ENCODE measurements at places on chromosomes 7 and 10. TPM values are rescaled to one million over a fixed set of nuclear protein-coding genes. Genes with fewer than 3 reads are reported as not detected.

DNA sequence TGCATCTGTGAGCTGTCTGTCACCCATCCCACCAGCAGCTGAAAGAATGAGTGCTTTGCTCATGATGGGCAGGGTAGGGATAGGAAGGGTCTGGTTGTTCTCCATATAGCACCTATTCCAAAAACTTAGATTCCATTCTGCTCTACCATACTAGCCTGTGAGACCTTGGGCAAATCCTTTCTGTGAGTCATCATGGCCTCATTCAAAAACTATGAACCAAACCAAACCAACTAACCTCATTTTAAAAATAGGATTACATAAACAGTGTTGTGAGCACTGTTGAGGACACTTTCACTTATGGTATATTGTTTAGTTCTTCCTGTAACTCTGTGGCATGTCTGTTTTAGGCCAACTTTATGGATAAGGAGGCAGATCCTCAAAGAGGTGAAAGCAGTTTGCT lies 30.9 kb upstream of the STEAP4 start:
- no peak for DNase-seq

The ARPC1B gene
- 110 TPM for total RNA-seq

DNA sequence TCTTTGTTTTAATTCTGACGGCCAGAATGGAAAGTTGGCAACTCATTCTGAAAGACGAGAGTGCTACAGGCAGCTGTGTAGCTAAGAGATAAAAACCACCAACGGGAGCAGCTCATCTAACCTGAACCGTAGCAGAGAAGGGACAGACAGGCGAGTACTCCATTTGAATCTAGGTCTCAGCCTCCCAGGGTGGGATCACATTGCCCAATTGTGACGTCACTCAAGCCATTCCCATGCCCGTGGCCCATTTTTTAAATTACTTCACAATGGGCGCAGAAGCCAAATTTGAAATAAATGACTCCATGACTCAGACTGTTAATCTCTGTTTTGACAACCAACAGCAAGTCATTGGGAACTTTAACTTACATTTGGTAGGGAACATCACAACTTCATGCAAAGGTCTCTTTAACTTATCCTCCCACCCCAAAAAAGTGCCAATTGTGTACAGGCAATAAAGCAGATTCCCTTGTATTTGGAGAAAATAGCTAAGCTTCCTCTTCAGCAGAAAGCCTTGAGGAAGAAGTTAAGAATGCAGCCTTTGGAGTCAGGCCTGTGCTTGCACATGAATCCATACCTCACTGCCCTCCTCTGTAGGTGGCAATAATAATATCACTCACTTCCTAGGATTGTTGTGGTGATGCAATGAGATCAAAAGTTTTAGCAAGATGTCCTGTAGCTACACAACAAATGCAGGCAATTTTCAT lies 93.2 kb upstream of the KIF5B start:
- no peak for DNase-seq

- no peak for DNase-seq
Measured at GRCh38 chr10:46042527-46042926, 3.5 kb downstream of the MSMB start.

The OR2A42 gene
- total RNA-seq = 0.06 TPM

Data from spinal cord (tissue), 10 donors.